ENCODE measurements at places on chromosomes 13 and 19.

DNA sequence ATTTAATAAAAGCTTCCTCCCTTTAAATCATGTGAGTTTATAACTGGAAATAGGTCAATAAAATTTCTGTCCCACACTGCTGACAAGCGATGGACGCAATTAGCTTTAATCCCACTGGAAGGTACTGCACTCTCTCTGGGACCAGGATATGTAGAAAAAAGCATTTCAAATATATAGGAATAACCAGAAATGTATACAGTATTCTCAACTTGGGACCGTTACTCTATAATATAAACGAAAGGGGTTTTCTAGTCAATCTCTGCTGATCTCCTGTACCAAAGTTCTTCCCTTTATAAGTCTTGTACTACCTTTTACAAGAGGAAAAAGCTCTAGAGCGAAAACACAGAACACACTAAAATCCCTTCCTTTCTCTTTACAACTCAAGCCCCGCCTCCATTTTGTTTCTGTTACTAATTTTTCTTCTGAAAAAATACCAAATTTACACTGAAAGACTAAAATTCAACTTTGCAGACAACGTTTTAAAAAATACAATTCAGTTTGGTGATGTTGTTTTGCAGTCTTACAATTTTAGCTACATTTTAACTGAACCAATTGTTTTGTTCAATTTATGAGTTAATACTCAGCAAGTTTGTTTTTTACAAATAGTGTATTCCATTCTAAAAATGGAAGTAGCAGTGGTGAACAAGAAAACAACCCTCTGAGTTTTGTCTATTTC lies 1.7 kb upstream of the USPL1 start:
- DNase-seq, result peak; percentile 49

DNA sequence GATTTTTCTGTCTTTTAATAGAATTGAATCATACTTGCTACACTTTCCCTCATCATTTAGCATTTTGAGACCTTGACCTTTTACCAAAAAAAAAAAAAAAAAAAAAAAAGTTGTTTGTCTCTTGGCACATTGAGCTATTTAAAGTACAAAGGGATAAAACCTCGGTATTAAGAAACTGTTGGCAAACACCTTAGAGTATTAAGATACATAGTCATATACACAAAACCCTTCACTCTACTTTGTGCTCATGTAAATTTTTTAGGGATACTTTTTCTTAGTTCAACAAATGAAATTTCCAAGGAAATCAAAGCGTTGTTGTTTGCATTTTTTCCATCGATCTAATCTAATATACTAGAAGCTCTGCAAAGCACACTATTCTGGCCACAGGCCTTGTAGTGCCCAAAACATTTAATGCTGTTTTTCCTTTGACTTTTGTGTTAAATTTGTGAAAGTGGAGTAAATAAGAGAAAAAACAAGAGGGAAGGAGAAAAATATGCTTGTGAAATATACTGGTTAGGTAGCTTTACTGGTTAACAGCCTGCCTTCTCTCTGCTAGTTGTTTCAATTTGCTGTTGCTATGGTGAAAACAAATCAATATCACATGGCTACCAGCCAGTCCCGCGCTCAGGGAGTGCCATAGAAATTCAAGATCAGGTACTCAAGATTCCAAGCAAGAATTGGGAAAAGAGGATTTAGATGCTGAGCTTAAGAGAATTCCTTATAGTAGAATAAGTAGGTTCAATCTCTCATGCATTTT lies 2.6 kb downstream of the MBNL2 start:
- DNase-seq, result peak; percentile 75

DNA sequence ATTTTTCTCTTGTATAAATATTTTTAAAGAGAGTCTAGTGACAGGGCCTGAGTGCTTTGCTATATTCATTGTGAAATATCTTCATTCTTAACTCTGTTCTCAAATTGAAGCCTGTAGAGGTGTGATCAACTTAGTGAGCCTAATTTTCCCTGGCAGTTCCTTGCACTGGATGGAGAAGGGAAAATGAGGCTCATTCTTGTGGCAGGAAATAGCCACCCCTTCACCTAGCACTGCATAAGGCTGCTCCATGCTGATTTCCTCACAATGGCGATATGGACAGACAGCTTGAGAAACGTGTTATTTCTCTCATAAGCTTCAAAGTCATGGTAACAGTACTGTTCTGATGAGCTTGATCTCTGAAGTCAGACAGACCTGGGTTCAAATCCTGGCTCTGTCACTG lies 146.2 kb downstream of the AKAP11 start:
- no peak for DNase-seq

DNA sequence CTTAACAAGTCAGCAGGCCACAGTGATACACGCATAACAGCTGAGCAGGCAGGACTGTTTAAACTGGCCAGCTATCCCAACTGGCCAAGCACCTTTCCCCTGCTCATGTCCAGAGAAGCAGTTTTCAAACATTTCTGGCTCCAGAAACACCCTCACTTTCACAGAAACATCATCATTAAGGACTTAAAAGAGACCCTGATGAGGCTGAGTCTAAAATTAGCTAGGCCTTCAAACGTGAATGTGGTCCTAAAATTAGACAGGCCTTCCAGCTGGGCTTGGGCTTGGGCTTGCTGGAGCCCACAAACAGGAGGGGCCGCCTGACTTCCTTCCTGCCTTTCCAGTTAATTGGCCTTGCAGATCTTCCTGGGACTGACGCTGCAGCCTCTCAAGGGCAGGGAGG lies 334.2 kb downstream of the DNAJC15 start:
- DNase-seq, result no peak

- no peak for DNase-seq
Measured at GRCh38 chr13:41563984-41564365, 106.6 kb downstream of the RGCC start.
